NCI-H446 treated with DMSO at 0.1 percent for 48 hours (cell line): ENCODE measurements at places on chromosomes 5 and 9.

GRCh38 chr5:65766175-65766574 is 44.2 kb downstream of the NLN start:
- DNase-seq: no peak

- no peak for DNase-seq
Measured at GRCh38 chr5:52783226-52783959, 4.3 kb upstream of the ITGA1 start.

DNA sequence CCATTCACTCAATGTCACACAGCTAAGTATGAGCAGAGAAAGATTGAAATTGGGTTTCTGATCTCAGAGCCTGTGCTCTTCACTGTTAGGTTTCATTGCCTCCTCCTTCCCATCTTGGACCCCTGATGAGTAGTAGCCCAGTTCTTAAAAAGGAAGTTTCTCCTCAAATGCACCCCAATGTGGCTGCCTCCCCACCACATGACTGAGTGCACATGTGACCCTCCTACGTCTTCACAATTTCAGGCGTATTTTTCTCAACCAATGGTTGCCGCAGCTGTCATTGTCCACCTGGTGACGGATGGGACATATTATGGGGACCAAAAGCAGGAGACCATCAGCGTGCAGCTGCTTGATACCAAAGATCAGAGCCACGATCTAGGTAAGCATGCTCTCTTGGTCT is 178.5 kb downstream of the PAPPA start:
- no peak for DNase-seq

GRCh38 chr5:11346336-11346735 is 557.9 kb downstream of the CTNND2 start:
- no peak for DNase-seq

DNA sequence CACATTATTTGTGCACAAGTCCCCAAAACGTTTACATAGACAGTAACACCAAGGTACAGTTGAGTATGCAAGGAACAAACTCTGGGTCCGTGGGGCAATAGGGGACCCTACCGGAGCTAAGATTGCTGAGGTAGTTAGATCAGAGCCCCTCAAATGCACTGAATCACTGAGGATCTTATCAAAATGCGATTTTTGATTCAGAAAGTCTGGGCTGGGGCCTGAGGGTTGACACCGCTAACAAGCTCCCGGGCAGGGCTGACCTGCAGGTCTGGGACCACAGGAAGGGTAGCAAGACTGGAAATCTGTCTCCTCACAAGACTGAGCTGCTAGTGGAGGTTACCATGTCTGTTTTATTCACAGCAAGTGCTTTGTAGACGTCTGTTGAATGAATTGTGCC is 1.8 kb upstream of the IL3 start:
- no peak for DNase-seq

DNA sequence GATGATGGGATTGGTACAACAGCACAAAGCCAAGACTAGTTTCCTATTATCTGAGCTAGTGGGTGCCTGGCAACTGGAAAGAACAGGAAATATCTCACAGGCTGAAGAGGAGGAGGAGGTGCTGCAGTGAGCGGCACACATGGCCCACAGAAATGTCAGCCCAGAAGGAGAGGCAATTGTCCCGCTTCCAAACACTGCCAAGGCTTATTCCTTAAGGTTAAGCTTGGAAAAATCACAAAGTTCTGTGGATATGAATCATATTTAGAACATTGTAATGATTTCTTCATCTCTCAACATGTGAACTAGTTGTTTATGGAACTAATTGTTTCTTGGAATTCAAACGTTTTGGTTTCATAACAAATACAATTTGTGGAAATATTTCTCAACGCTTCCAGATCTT is 1019.5 kb upstream of the SEMA6A start:
- no peak for DNase-seq

- no peak for DNase-seq
Measured at GRCh38 chr5:76547891-76548524, 75.2 kb downstream of the F2RL2 start.

DNA sequence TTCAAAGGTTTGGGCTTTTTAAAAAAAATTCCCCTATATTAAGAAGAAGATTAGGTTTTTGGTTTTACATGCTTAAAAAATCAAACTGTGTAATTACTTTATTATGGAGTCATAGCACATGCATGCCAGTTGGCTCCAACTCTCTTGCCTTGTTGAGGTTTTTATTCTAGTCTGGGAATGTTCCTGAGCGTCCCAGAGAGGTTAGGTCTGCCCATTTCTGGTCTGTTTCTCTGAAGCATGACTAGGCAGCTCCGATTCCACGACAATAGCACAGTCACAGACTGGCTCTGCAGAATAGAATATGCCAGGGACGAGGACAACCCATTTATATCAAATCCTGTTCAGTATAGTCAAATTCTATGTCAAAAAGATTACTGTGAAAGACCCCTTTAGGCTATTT is 217.0 kb downstream of the PCSK5 start:
- DNase-seq: no peak

- DNase-seq: no peak
Measured at GRCh38 chr9:125391704-125392103, 130.1 kb downstream of the GAPVD1 start.

GRCh38 chr9:113569472-113570060 is 106.0 kb downstream of the RGS3 start:
- DNase-seq: no peak

DNA sequence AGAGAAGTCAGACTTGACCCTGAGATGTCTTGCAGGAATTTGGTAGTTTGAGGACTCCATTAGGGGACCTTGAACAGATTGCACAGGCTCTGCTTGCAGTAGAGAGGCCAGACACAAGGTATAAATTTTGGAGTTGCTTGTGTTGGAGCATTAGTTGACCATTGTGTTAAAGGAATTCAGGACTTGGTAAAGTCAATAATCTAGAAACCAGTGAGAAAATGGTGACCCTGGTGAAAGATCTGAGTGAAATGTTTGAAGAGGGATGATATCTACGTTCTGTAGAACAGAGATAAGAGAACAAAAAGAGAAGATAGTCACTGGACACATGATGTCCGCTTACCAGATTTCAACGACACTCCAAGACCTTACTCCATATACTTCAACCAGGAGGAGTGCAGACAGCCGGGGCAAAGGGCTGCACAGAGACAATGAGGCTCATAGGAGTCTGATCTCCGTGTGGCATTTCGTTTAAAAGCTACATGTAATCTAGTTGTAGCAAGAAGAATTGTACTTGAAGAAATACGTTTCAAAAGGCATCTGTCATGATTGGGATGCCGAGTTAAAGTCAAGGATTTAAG is 13.2 kb downstream of the DNAJC25 start:
- no peak for DNase-seq
